ENCODE measurements at places on chromosomes 13 and 19.

DNA sequence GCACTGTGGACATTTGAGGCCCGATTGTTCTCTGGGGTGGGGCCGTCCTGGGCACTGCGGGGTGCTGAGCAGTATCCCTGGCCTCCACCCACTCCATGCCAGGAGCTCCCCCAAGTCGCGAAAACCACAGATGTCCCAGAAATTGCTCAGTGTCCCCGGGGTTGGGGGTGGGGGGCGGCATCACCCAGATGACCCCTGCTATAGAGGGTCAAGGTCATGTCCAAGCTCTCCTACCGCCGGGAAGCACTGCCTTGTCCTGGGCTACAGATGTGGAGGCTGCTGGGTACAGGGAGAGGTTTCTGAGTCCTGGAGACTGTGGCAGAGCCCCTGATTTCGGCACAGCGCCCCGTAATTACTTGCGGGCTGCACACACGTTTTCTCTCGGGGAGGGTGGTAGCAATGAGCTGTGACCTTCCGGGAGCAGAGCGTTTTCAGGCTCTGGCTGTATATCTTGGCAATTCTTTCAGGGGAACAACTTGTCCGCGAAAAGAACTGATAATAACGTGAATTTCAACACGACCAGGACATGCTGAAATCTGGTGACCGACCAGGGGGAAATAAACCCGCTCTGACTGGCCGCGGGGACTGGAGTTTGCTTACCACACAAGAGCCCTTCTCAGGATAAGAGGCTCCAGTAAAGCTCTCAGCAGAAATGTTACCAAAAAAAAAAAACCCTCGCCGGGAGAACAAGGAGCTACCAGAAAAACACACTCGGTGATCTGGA, 68.1 kb downstream of the GNG7 start:
- DNase-seq: no peak

DNA sequence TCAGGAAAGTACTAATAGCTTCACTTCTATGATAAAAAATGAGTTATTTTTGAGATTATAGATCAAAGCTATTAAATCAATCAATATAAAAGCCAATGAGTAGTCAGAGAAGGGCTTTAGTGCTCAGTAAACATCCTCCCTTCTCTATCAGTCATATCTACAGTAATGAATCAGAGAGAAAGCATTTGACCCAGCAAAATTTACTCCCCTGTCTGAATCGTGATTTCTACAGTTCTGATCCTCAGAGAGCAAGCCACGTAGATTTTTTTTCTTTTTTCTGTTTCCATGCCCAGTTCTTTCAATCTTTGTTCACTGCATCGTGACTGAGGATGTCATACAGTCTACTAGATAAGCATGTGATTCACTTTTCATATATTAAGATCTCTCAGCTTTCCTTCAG, 16.2 kb upstream of the MBNL2 start:
- DNase-seq: no peak

- DNase-seq: no peak
Measured at GRCh38 chr13:114124921-114125320, 7.5 kb downstream of the RASA3 start.

GRCh38 chr13:21703846-21704245, 33.0 kb downstream of the FGF9 start:
- DNase-seq: no peak

GRCh38 chr19:937259-937694, 11.4 kb downstream of the ARID3A start:
- no peak for DNase-seq

- no peak for DNase-seq
Measured at GRCh38 chr13:46756977-46757376, 40.0 kb downstream of the ESD start.

DNA sequence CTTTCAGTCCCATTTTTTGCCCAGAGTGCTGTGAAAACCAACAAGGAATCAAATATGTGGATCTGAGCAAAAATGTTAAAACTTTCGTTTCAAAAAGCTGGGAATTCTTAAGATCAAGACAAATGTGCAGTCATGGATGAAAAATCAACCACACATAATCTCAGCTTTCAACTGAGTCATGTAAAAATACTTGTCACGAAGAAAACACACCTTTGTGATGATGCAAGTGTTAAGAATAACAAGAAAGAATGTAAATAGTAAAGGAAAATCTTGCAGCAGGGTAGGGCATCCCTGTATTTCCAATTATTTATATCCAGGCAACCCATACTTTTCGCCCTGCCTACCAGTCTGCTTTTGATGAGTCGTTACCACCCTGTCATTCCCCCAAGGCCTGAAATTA, 27.4 kb upstream of the DCLK1 start:
- DNase-seq: no peak

GRCh38 chr19:9937001-9937411, 691 bp upstream of the OLFM2 start:
- DNase-seq: no peak

DNA sequence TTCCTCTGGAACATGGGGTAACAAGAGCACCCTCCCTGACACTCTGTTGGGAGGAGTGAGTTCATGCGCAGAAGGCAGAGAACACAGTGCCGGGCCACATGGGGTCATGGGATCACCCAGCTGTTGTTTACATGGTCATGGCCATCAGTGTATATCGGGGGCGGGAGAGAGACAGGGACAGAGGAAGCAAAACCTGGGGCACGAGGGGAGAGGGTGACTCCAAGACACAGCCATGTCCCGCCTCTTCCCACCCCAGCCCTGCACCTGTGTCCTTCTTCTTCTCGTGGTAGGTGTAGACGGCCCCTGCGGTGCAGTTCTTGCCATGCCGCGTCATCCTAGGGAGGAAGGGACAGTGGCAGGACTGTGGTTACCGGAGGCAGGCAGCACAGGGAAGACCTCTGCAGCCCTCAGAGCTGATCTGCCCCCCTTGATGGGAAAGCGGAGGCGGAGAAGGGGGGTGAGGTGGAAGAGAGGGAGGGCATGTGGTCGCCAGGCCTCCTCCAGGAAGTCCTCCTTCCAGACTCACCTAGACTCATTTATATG, 19.9 kb downstream of the NOSIP start:
- no peak for DNase-seq

DNA sequence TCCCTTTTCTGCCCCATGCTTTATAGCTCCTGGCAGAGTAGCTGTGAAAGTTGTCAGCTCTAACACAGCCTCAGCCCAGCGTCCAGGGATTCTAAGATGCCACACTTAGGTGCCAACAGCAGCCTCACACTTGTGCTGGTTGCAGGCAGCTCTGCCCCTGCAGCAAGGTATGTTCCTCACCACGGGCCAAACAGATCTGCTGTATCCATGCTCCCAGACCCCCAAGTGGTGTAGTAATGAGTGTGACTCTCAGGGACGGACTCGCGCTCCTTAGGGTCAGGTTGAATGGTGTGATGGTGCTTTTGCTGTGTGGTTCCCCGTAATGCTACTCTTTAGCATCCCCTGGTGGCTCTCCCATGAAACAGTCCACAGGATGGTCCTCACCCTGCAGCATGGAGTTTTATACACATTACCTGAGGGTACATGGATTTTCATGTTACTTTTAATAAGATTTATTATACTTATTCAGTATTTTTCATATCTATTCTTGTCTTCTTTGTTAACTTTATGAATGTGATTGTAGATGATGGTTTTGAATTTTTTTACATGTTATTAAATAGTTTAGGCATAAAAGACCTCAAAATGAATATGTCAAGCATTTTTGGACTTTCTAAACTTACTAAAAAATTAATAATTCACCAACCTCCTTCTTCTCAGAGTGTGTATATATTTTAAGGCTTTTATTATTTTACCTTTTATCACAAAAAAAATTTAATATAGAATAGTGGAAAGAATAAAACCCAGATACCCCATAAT, 232.5 kb downstream of the SLC7A1 start:
- no peak for DNase-seq

- no peak for DNase-seq
Measured at GRCh38 chr13:79637133-79637763, 156.3 kb downstream of the NDFIP2 start.

DNA sequence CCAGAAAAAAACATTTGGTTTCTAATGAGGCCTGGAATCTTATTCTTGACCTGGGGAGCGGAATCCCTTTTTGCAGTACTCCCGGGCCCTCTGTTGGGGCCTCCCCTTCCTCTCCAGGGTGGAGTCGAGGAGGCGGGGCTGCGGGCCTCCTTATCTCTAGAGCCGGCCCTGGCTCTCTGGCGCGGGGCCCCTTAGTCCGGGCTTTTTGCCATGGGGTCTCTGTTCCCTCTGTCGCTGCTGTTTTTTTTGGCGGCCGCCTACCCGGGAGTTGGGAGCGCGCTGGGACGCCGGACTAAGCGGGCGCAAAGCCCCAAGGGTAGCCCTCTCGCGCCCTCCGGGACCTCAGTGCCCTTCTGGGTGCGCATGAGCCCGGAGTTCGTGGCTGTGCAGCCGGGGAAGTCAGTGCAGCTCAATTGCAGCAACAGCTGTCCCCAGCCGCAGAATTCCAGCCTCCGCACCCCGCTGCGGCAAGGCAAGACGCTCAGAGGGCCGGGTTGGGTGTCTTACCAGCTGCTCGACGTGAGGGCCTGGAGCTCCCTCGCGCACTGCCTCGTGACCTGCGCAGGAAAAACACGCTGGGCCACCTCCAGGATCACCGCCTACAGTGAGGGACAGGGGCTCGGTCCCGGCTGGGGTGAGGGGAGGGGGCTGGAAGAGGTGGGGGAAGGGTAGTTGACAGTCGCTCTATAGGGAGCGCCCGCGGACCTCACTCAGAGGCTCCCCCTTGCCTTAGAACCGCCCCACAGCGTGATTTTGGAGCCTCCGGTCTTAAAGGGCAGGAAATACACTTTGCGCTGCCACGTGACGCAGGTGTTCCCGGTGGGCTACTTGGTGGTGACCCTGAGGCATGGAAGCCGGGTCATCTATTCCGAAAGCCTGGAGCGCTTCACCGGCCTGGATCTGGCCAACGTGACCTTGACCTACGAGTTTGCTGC, at the start of gene ICAM4:
TSS of gene ICAM4 (plus strand) at position 153 of the 935 bp plus-strand sequence. CDS start at position 211, 58 bp downstream.
- DNase-seq: no peak

- no peak for DNase-seq
Measured at GRCh38 chr13:98845742-98846141, 93.3 kb upstream of the SLC15A1 start.

- no peak for DNase-seq
Measured at GRCh38 chr19:42114412-42114811, 17.8 kb downstream of the POU2F2 start.

- DNase-seq: no peak
Measured at GRCh38 chr13:33524086-33524485, 238.5 kb upstream of the STARD13 start.

DNA sequence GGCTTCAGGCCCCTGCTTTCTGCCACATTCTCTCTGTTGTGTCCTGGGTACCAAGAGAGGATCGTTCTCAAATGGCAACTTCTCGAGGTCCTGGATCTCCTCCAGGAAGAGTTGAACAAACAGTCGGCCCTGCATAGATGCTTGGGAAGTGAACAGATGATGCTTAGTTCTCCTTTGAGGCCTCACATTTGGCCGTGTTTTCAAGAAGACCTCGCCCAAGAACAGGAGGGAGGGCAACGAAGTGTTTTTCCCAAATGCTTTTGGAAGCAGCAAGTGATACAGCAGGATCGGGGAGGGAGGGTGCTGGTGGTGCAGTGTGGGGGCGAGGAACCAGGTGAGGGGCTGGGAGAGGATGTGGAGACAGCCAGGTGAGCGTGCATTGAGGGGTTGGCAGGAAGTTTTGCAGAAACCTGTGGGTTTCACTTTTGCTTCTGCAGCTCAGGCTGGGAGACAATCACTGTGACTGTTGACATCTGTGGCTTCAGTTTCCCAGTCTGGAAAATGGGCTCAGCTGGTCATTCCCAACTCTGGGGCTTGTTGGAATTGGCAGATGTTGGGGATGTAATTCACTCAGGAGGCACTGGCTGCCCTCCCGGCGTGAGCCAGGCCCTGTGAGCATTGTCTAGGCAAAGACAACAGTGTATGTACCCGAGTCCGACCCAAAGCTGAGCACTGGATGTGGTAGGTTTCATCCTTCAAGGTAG, 21.6 kb downstream of the MAST3 start:
- DNase-seq: no peak

Data from NCI-H2081 treated with DMSO at 0.1 percent for 48 hours (cell line).